ENCODE measurements at places on chromosomes 2 and 18.

GRCh38 chr2:18380321-18380720, 180.1 kb downstream of the RDH14 start:
- no peak for DNase-seq

DNA sequence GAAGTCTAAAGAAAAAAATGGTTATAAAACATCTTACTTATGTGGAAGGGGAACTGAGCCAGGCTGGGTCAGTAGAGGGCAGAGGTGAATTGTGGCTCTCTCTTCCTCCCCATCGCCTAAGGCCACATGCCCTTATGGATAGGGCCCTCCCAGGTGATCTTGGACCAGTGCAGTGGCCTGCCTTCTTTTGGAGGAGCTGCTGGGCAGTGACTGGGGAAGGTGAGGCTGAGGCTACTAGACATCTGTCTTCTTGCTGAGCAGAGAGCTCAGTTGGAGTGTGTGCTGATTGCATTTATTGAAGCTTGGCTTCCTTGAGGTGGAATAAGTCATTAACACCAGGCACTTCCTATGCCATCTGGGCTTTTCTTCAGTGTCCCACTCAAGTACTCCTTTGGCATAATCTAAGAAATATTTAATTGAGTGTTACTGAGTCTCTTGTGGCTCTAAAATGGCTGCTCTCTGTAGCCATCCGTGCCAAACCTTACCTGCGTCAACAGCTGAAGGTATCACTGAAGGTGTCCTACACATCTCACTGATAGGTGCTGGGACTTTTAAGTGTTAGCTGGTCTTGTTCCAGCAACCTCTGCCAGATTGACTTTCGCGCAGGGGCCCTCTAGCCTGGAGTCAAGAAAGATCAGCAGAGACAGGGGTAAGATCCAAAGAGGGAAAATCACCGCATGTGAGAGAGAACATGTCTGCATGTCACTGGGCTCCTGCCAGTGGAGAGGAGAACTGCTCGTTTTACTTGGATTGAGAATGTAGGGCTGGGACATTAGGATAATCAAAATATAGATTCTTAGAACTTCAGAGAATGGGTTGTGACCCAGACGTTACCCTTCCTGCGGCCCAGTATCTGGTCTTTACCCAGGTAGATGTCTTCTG, 256.1 kb downstream of the LTBP1 start:
- no peak for DNase-seq

DNA sequence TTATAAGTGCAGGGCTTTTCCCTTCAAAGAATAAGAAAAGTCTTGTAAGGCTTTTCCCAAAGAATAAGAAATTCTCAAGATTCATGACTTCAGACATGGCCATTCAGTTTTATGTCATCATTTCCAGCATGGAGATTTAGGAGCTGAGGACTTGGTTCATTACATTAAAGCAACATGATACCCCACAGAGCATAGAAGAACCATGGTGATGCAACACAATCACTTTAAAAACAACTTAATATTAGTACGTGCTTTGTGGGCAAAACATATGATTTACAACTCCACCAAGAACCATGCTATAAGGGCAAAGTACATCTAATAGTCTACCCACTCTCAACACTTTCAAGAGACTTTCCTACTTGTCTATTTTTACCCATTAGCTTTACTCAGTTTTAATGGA, 214.4 kb downstream of the SRBD1 start:
- DNase-seq, result no peak

- peak; percentile 45 for DNase-seq
These were observed 80.4 kb upstream of the RNU4ATAC start for GRCh38 chr2:121450301-121450700.

GRCh38 chr2:579351-579886, 97.8 kb downstream of the TMEM18 start:
- no peak for DNase-seq

GRCh38 chr2:194380011-194380410, 1277.0 kb upstream of the SLC39A10 start:
- no peak for DNase-seq

GRCh38 chr2:138626148-138626547, 124.6 kb downstream of the SPOPL start:
- no peak for DNase-seq

- DNase-seq, result no peak
These were observed 123.1 kb upstream of the STK17B start for GRCh38 chr2:196294516-196294909.

DNA sequence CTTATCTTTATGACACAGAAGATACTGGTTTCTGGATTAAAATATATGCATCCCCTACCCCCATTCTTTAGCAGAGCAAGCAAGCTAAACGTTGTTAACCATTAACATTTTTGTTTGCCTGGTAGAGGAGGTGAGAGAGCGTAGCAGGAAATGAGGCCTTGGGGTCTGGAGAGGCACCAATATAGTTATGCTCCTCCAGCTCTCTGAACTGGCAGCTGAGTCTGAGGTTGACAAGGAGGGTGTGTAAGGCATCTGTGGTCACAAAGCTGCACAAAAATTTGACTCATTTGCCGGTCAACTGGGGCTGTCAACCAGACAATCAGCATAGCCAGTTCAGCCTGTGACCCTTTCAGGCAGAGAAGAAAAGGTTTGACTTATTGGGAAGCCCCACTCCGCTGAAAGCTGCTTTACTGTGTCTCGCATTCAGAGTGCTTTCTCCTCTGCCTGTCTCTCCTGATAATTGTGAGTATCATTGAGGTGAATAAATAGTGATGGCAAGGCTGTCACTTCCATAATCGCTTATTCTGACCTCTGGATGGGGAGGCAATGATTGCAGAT, 647.5 kb upstream of the SETBP1 start:
- peak; percentile 47 for DNase-seq

DNA sequence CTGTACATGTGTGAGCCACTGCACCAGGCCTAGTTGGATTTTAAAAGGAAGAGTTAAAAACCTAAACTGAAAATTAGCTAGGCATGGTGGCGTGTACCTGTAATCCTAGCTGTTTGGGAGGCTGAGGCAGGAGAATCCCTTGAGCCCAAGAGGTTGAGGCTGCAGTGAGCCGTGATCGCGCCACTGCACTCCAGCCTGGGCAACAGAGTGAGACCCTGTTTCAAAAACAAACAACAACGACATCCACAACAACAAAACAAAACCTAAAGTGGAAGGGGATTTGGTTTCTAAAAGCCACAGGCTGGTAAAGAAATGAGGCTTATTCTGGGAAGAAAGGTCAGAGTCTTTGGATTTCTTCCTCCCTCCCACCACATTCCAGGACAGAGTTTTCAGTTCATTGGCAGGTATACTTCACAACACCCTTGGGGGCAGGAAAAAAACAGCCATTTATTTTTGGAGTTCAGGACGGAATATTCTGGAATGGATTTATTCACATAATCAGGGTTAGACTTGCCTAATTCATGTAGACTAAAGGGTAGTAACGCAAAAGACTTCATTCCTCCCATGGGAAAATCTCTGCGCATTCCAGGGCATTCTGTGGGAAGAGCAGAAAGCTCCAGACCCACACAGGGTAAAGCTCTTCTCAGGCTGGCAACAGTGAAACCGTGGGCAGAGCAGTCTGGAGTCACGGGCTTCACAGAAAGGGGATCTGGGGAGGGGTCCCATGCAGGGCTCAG, 34.9 kb downstream of the TEX44 start:
- no peak for DNase-seq

- DNase-seq, result no peak
These were observed 397.6 kb upstream of the HS6ST1 start for GRCh38 chr2:128716299-128716721.

- peak; percentile 88 for DNase-seq
These were observed 471.9 kb upstream of the TNP1 start for GRCh38 chr2:217331523-217332416.

- no peak for DNase-seq
These were observed 82.0 kb downstream of the MTCL1 start for GRCh38 chr18:8787371-8787670.

GRCh38 chr2:9703085-9703678, 72.4 kb upstream of the YWHAQ start:
- peak; percentile 99 for DNase-seq

GRCh38 chr18:57584444-57584843, 2.1 kb downstream of the FECH start:
- DNase-seq, result no peak

GRCh38 chr2:2192091-2192955, 138.8 kb downstream of the MYT1L start:
- DNase-seq, result no peak

DNA sequence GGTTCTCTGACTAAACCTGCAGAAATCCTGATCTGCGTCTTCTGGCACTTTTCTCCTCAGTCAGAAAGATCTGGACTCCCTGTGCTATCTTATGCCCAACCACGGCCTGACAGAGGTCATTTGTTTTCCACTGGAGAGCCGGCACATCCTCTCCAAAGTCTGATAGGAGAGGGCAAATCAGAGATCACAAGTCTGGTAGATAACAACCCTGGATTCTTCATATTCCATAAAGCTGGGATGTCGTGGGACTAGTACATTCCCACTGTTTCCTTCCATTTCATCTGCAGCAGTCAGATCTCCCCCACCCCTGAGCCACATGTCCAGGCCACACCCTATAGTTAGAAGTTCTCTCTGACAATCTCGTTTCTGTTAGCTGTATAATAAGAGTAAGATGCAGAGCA, 157.0 kb downstream of the MGAT5 start:
- no peak for DNase-seq

- DNase-seq, result no peak
These were observed 283.4 kb downstream of the CLIP4 start for GRCh38 chr2:29398384-29399237.

- DNase-seq, result no peak
These were observed 195.7 kb upstream of the GALNT5 start for GRCh38 chr2:157061799-157062198.

DNA sequence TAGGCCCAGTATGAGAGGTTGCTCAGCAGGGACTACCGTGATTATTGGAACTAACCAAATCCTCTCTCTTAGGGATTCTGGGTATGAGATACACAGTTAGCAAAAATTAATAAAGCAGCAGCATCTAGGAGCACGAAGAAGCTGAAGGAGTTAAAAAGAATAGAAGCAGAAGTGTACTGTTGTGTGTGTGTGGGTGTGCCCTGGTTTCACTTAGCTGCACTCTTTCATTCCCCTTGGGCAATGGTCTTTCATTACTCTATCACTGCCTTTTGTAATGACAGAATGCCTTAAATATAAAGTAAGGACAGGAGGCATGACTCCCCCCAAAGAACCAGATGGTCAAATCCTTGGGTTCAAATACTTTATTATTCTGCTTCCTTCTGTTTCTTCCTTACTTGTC, 115.9 kb upstream of the CD302 start:
- no peak for DNase-seq

DNA sequence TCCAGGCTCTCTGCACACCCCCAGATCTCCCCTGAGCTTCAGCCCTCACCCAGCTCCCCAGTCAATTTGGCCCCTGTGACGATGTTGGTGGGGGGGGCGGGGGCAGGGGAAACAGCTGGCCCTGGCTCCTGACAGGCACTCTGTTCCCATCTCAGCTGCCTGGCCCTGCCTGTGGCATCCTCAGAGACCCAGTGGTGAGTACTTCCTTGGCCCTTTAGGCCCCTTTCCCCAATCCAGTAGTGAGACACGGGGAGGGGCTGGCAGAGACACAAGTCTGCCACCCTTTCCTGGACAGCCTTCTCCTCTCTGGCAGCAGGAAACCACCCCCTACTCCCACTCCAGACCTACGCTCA, 19.3 kb upstream of the C1QL2 start:
- DNase-seq, result no peak

GRCh38 chr18:44673256-44673880, 7.3 kb upstream of the SETBP1 start:
- DNase-seq, result no peak

DNA sequence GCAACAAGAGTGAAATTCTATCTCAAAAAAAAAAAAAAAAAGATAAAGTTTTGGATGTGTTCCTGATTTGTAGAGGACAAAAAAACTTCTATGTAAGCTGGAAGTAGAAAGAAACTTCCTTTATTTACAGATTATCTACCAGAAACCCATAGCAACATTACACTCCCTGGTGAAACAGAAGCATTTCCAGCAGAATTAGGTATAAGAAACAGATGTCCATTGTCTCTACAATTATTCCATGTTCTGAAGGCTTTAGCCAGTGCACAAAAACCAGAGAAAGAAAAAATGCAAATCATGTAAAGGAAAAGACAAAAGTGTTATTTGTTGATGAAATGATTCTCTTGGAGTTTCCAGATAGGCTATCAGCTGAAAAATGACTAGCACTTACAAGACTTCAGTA, 4.9 kb downstream of the TUBB6 start:
- no peak for DNase-seq

GRCh38 chr2:218523651-218524050, 44.5 kb downstream of the USP37 start:
- no peak for DNase-seq

DNA sequence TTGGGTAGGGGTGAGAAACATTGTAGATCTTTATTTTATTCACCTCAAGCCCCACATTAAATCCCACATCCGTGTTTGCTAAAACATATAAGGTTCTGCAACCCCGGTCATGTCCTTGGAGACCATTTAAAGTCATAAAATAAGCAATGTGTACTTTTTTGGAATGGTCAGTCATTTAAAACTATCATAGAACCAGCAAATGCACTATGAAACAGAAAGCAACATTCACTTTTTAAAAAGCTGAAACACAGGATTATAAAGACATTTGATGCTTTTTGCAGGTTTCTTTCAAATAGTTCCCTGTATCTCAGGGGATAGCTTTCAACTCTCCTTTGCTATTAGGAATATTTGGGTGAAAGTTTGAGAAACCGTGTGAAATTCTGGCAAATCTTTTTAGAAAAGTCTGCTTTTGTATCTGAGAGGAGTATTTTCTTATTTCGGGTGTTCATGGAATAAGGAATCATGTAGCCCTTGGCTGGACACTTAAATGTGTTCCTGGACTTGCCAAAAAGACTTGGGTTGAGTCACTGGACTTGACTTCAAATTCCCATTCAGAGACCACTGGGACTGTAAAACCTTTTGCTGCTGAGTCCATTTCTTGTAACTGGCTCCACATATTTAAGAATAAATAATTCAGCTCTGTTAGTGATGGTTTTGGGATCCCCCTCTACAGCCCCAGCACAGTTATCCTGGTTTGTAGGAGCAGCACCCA, 5.9 kb upstream of the CETN1 start:
- DNase-seq, result no peak

GRCh38 chr2:111702119-111702803, 181.7 kb downstream of the ANAPC1 start:
- DNase-seq, result peak; percentile 48

DNA sequence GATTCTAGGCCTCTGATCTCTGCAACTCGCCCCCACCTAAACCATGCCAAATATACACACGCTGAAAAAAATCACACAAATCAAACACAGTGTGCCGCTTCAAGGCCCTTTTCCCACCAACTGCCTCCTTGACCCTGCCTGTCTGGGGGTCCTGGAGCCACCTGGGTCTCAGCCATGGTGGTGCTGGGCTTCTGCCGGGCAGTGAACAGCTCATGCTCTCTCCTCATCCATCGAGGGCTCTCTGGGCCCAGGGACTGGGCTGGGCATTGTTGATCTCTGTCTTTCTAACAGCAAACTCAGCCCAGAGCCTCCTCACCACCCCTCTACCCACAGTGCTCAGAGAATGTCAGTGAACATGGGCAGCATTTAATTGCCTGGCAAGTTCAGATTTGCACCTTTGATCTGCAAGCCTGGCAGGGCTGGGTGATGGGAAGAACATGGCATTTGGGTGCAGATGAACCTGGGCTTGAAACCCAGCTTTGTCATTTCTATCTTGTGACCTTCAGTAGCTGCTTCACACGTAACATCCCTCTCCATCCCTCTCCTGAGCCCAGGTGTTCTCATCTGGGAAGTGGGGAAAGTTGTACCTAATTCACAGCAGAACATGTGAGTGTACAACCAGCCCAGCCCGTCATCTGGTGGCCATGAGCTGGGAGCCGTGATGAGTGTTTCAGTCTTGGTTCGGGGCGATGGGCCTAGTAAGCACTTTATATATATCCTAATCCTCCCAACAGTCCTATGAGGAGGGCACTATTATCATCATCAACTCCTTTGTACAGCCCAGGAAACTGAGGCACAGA, 46.1 kb downstream of the SDC1 start:
- no peak for DNase-seq

Data from Caki2 (cell line).